ENCODE measurements at places on chromosomes 7 and 10. TPM values are rescaled to one million over a fixed set of nuclear protein-coding genes. Genes with fewer than 3 reads are reported as not detected.

Gene MKI67
- total RNA-seq: 22.9 TPM

Gene COA1
- 73.8 TPM for total RNA-seq

Gene NEUROG3
- not detected for total RNA-seq

Gene LIPM
- total RNA-seq: not detected

Gene CCDC71L
- not detected for total RNA-seq

Gene EN2
- not detected for total RNA-seq

Gene RAMP3
- total RNA-seq: not detected

DNA sequence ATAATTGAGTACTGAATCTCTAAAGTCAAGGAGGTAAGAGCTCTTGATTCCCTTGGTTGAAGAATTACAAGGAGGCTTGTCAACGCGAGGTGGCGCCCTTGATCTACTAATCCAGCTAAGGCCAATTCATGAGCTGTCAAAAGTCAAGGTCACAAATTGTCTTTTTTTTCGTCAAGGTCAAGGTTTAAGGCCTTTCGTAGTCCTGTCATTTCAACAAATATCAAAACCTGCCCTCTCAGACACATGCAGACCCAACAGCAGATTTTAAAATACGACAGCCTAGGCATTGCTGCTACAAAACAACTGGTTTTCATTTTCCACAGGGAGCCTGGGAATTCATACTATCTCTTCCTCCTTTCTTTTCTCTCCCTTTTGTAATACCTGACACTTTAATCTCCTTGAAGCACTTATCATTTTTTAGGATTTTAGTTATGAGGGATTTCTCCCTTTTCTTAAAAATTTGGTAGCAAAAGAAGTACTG is 3.6 kb downstream of the HOXA13 start:
- DNase-seq: peak; percentile 54

- no peak for DNase-seq
Measured at GRCh38 chr7:143479055-143479766, 1.5 kb downstream of the TAS2R41 start.

- no peak for DNase-seq
Measured at GRCh38 chr10:113320211-113320610, 232.6 kb upstream of the HABP2 start.

- no peak for DNase-seq
Measured at GRCh38 chr10:72173262-72173618, 42.6 kb upstream of the ANAPC16 start.

DNA sequence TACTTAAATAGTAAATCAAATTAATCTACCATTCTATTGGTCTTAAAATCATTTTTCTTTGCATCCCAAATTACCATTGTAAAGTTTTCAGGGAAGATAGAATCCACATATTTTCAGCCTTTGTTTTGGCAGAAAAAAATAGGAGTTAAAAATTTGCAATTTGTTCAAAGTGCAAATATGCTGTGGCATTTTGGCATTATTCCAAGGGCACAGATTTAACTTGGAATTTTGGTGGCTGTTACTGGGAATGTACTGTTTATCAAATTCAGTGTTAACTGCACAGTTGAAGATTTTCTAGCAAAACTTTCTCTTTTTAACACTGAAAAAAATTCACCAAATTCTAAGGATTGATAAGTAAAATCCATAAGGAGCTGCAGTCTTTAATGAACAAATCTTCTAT is 151.0 kb upstream of the HDAC9 start:
- DNase-seq: no peak

GRCh38 chr10:3807928-3808496 is 23.0 kb upstream of the KLF6 start:
- no peak for DNase-seq

DNA sequence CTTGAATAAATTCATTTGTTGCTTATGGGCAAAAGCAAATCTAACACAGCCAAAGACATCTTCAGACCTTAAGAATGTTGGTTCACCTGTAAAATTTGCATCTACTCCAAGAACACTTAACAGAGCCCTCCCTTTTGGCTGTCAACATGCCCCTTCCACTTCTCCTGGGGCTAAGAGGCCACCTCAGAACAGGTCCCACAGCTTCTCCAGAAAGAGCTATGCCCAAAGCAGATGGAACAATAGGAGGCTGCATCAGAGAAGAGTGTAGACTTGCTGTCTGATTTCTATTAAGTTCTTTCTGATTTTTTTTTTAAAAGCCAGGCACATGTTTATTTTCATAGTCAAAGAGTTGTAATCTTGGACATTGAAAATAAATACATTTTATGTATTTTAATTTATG is 26.1 kb upstream of the TRIL start:
- no peak for DNase-seq

GRCh38 chr7:142913051-142913450 is 20.5 kb downstream of the TRPV5 start:
- DNase-seq: no peak

DNA sequence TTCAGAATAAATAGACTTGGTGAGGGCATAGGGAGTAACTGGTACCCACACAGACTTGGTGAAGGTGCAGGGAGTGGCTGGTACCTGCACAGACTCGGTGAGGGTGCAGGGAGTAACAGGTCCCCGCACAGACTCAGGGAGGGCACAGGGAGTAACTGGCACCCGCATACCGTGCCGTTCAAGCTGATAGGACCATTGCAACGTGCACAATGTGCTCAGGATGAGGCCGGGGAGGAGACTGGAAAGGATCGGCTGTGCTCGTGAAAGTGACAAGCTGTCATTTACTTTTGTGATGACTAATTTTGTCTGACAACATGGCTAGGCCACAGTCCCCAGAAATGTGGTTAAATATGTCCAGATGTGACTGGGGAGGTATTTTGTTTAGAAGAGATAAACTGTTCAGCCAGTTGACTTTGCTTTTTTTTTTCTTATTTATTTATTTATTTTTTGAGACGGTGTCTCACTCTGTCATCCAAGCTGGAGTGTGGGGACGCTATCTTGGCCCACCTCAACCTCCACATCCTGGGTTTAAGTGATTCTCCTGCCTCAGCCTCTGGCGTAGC is 76.2 kb upstream of the NMT2 start:
- no peak for DNase-seq

GRCh38 chr7:82258181-82258580 is 185.4 kb downstream of the CACNA2D1 start:
- no peak for DNase-seq

- DNase-seq: no peak
Measured at GRCh38 chr7:27899601-27900000, 159.6 kb downstream of the TAX1BP1 start.

GRCh38 chr7:135361788-135362187 is 128.2 kb downstream of the STRA8 start:
- no peak for DNase-seq

DNA sequence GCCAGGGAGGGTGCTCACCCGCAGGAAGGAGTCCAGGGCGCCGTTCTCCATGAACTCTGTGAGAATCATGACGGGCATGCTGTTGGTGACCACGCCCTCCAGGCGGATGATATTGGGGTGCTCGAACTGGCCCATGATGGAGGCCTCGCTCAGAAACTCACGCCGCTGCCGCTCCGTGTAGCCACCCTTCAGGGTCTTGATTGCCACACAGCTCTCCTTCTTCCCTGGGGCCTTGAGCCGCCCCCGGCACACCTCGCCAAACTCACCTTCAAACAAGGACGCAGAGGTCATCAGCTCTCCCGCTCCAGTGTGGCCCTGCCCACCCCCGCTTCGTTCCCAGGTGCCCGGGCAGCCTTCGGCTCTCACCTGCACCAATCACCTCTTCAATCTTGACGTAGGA is 14.6 kb downstream of the EPHB4 start:
- DNase-seq: no peak

- no peak for DNase-seq
Measured at GRCh38 chr7:151420144-151420543, 10.3 kb upstream of the WDR86 start.

GRCh38 chr10:5484205-5484604 is 15.2 kb downstream of the CALML5 start:
- DNase-seq: no peak

GRCh38 chr10:6162589-6163356 is 40.0 kb upstream of the PFKFB3 start:
- no peak for DNase-seq

DNA sequence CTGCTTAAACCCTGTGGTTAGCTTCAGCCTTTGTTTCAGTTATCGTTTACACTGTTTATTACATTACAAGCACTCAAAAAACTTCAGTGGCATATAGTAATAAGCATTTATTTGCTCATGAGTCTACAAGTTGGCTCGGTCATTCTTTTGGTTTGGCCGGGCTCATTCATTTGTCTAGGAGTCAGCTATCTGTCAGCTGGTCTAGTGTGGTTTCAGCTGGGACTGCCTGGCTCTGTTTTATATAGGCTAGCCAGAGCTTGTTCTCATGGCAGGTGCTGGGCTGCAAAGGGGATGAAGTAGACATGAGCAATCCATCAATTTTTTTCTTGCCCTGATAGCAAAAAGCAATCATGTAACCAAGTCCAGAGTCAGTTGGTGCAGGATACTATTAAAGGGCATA is 103.6 kb downstream of the MKLN1 start:
- DNase-seq: no peak

DNA sequence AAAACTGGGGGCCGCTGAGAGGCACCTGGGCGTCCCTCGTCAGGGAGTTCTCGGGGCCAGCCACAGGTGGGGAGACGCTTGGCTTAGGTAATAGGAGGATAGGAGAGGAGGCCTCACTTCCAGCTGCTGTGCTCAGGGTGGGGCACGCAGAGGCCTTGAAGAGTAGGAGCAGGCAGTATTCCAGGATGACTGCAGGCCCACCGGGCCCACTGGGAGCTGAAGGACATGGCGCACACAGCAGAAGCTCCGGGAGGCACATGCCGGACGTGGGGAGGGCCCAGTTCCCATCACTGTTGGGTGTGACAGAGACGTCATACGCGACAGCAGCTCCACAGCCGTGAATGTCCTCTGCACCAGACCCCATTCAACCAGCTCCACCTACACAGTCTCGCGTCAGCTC is 22.0 kb upstream of the PDGFA start:
- no peak for DNase-seq

DNA sequence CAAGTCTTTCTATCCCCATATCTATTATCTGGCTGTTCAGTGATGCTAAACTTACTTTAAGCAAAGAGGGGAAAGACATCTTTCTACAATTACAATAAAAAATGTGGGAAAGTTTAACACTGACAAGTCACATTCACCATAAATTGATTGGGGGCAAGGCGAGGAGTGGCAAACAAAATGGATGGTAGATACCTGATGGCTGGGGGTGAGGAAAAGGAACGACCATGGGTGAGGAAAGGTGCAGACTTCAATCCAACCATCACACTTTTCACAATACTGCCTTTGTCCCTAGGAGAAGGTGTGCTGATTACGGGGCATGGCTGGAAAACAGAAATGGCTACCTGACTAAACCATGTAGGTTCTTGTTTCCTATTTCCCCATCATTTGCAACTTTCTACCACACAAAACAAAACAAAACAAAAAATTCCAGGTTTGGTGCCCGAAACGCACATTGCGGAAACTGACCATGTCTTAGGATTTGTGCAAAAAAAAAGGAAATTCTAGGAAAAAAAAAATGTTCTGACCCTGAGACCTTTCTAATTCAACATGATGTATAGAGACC is 3.8 kb downstream of the RELN start:
- peak; percentile 34 for DNase-seq

- DNase-seq: peak; percentile 72
Measured at GRCh38 chr7:98879198-98879978, 1.1 kb downstream of the TRRAP start.

DNA sequence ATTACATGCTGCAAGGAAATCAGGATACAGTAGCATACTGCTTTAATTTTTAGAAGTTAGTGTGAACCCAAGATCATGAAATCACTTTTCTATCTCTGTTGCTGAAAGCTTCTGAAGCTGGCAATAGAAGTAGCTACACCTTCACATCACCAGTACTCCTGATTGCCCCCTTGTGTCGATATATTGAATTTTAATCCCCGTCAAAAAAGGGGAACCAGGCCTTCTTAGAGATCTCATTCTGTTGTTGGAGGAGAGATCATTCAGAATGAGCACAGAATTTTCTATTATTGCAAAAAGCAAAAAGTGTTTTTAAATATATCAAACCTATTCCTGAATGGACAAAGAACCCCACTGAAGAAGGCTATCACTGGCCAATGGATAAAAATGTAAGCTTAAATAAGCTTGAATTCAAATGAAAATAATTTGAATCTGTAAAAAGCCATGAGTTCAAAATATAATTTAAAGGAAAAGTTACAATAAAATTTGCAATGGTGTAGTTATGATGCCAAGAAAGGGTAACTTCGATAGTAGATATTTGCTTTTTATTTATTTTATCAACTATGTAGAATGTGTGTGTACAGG is 39.7 kb upstream of the TEX47 start:
- DNase-seq: peak; percentile 27

DNA sequence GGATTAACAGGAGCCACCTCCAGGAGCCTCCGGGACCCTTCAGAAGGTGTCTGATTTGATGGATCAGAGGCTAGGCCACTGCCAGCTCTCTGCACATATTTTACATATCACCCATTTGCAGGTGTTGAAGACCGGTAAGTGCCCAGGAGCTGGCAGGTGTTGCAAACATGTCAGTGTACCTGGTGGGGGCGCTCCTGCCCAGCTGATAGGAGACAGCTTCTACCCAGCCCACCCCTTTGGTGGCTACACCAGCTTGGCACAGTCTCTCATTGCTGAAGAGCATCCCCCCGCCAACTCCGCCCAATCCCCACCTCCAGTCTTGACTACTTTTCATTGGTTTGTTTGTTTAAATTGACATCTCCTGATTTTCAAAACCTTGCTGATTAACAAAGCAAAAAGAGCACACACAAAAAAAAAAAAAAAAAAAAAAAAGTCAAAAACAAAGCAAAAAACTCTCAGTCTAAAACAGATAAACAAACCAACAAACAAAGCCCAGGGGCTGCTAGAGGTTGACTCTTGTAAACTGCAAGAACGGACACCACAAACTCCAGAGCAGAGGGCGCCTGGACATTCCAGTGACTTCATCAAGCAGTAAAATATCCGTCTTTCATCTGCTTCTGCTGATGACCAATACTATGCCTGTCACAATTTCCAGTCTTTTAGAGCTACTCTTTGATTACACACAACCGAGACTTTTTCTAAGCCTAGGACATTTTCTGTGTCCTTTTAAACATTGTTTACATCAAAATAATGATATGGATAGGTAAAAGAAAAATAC is 275.3 kb downstream of the NRG3 start:
- no peak for DNase-seq

DNA sequence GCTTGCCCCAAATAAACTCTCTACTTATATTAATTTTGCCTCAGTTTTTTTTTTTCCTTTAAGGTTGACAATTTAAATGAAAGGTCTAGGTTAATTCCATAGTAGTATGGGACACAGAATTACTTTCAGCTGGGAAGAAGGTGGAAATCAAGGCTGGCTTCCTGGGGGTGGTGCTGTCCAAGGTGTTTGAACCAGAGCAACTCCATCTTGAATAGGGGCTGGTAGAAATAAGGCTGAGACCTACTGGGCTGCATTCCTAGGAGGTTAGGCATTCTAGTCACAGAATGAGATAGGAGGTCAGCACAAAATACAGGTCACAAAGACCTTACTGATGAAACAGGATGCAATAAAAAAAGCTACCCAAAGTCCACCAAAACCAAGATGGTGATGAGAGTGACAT is 1190.8 kb upstream of the AUTS2 start:
- no peak for DNase-seq

DNA sequence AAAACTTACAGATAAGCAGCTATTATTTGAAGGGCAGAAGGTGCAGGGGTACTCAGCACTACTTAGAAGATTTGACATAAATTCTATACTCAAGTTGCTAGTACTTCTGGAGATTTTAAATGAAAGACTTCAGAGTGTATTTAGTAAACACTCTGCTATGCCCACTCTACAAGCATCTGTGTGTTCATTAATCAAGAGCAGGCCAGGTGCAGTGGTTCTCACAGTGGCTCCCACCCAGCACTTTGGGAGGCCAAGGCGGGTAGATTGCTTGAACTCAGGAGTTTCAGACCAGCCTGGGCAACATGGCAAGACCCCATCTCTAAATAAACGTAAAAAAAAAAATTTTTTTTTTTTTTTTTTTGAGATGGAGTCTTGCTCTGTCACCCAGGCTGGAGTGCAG is 38.9 kb upstream of the TOMM7 start:
- no peak for DNase-seq

Measured in HepG2 (cell line).